ENCODE measurements at places on chromosomes 12 and 14.

GRCh38 chr12:85448548-85449139 is 168.6 kb downstream of the ALX1 start:
- DNase-seq, result no peak

DNA sequence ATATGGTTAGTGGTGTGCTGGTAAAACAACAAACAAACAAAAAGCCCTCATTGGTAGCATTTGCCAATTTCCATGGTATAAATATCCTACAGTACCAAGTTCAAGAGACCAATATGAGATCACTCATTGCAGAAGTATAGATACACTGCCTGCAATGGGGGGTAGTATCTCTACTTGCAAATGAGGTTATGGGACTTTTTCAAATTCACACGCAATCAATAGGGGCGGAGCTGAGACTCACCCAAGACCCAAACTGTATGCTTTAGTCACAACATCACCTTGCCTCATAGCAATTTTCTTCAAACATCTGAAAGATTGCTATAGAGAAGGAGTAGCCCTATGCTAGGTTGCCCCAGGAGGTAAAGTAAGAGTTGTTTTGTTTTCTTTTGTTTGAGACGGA is 93.7 kb downstream of the VCPKMT start:
- DNase-seq, result no peak

GRCh38 chr14:29805415-29806123 is 122.1 kb downstream of the PRKD1 start:
- DNase-seq, result no peak

DNA sequence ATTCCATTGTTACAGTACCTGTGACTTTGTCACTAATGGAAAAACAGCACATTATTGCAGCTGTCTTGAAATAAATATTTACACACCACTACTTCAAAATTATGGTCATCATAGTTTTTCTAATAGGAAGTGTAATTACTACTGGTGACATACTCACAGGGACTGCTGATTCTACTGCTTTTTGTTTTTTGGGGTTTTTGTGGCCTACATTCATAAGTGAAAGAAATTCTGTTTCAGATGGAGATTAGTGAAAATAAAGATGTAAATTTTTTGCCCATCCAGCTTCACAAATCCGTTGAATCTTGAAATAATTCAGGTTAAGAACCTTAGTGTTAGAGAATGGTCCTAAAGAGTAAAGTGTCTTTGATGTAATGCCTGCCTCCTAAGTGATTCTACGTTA is 17.5 kb downstream of the KNTC1 start:
- no peak for DNase-seq

DNA sequence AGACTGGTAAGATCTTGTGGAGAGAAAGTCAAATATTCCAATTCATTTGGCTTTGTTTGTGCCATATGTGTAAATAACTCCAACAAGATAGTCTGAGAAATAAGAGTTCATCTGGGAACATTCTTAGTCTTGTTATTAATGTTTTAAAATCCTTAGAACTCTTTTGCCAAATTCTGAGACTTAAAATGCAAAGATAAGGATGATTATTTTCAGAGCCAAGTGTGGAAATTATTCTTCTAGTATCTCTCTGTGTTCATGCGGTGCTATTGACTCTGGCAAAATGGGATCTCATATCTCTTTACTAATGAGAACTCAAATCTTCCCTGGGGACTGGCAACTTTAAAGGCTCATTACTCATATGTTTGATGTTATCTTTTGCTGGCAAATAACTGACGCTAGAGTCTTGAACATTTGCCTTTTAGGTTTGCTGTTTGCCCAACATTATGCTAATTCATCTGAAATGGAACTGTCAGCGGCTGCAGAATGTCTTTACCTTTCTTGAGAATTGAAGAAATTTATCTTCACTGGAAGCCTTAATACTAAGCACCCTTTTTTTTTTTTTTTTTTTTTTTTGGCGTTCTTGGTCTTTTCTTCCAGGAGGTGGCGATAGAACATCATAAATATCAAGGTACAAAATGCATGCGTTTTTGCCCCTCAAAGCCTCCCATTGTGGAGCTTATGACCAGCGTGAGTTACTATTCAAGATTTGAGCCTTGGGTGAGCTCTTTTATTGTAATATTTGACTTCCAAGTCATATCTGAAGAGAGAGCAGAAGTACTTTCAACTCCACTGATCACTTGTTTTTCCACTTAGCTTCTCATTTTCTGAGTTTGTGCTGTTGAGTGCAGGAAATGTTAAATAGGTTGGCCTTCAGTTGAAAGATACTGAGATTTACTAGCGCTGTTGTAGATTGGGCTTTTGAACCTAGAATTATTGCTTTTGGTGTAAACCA is 86.5 kb downstream of the CAND1 start:
- no peak for DNase-seq

DNA sequence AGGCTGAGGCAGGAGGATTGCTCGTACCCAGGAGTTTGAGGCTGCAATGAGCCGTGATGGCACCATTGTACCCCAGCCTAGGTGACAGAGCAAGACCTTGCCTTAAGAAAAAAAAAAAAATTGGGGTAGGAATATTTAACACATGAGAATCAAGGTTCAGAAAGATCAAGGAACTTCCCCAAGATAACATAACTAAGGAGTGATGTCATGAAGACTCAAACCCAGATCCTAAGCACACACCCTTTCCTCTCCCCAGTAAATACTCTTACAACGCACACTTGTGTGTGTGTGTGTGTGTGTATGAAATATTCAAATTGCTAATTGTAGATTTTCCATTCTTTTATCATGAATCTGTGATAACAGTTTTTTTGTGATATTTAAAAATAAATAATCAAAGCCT is 90.6 kb upstream of the NUDT4 start:
- no peak for DNase-seq

GRCh38 chr12:5388581-5389535 is 43.0 kb upstream of the NTF3 start:
- no peak for DNase-seq

DNA sequence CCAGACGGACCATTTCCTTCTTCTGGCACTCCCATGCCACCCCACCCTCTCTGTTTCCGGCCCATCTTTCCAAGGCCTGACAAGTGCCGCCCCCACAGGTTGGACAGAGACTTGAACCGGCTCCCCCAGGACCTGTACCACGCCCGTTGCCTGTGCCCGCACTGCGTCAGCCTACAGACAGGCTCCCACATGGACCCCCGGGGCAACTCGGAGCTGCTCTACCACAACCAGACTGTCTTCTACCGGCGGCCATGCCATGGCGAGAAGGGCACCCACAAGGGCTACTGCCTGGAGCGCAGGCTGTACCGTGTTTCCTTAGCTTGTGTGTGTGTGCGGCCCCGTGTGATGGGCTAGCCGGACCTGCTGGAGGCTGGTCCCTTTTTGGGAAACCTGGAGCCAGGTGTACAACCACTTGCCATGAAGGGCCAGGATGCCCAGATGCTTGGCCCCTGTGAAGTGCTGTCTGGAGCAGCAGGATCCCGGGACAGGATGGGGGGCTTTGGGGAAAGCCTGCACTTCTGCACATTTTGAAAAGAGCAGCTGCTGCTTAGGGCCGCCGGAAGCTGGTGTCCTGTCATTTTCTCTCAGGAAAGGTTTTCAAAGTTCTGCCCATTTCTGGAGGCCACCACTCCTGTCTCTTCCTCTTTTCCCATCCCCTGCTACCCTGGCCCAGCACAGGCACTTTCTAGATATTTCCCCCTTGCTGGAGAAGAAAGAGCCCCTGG is 1.2 kb upstream of the CMTM5 start:
- DNase-seq, result no peak

GRCh38 chr14:101503431-101504095 is 57.7 kb upstream of the DIO3 start:
- DNase-seq, result no peak

- no peak for DNase-seq
Observed at GRCh38 chr14:60933920-60934655, 46.8 kb downstream of the TRMT5 start.

- DNase-seq, result no peak
Observed at GRCh38 chr14:102779084-102779462, 1.8 kb downstream of the TRAF3 start.

- no peak for DNase-seq
Observed at GRCh38 chr12:94689646-94690036, 39.3 kb upstream of the TMCC3 start.

- no peak for DNase-seq
Observed at GRCh38 chr12:66678338-66679275, at the start of gene GRIP1. Gene GRIP1, minus strand, starts transcription at chr12:66679076. Its CDS starts 172 bp downstream, at chr12:66678904.

- DNase-seq, result no peak
Observed at GRCh38 chr14:101814934-101815333, 53.4 kb downstream of the PPP2R5C start.

DNA sequence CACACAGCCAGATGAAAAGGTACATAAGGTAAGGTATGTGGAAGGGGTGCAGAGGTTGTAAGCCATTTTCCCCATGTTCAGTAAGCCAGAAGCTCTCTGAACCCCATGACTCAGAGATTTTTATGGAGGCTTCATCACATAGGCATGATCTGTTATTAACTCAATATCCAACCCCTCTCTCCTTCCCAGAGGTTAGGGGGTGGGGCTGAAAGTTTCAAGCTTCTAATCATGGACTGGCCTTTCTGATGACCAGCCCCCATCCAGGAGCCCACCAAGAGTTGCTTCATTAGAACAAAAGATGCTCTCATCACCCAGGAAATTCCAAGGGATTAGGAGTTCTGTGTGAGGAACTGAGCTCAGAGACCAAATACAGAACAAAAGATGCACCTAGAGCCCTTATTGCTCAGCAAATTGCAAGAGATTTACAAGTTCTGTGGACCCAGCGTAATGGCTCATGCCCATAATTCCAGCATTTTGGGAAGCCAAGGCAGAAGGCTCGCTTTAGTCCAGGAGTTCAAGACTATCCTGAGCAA is 103.2 kb upstream of the DAAM1 start:
- no peak for DNase-seq

DNA sequence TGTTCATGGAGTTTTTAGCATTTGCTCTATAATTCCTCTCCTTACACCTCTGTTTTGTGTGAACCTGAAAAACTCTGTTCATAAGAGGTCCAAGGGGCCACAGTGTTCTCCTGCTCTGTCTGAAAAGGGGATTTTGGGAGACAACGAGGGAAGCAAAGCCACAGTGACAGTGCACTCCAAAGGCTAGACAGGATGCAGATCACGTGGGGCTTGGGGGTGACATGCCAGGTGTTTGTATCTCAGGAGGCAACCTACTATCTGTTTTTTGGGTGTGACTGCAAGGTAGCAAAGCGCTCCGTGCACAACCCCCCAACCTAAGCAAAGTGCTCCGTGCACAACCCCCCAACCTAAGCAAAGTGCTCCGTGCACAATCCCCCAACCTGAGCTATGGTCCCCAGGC is 5.1 kb upstream of the CHD4 start:
- no peak for DNase-seq

GRCh38 chr12:14187002-14187401 is 178.5 kb upstream of the ATF7IP start:
- no peak for DNase-seq

DNA sequence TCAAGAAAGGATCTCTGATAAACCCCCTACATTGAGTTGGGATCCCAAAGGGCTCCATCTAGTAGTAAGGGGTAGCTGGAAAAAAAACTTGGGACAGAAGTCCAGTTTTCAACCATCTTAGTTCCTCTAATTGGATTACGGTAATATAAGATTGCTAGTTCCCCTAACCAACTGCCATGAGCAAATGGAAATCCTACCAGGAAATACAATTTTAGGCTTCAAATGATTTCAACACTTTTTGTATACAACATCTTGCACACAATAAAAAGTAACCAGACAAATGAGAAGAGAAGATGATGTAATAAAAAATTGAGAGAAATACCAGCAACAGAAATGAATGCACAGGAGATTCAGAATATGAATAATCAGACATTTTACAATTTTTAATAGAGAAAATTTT is 73.0 kb downstream of the TSHR start:
- no peak for DNase-seq

- no peak for DNase-seq
Observed at GRCh38 chr12:123468786-123469185, 10.8 kb downstream of the SNRNP35 start.

- DNase-seq, result no peak
Observed at GRCh38 chr14:85453401-85454225, 76.3 kb upstream of the FLRT2 start.

DNA sequence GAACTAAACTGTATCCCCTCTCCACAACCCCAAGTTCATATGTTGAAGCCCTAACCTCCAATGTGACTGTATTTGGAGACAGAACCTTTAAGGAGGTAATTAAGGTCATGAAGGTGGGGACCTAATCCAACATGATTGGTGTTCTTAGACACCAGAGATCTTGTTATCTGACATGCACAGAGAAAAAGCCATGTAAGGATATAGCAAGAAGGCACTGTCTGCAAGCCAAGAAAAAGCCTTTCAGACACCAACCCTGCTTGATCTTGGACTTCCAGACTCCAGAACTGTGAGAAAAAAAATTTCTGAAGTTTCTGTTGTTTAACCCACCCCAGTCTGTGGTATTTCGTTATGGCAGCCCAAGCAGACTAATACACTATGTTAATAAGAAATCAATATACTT is 62.2 kb upstream of the CFL2 start:
- no peak for DNase-seq

DNA sequence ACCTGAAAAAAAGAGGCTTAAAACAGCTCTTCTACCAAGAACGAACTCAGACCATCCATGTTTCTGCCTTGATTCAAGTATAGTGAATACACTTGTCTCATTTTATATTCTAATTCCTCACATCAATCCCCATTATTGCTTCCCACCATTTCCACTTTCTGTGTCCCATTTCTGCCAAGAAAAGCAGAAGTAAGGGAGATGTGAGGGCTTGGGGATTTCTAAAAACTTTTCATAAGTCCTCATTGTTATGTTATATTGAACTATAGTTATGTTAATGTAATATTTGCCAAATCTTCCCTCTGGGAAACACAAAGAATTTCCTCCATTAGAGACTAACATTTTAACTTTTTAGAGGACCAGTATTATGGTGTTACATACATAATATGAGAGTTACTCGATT is 48.2 kb upstream of the PSMA6 start:
- DNase-seq, result no peak

DNA sequence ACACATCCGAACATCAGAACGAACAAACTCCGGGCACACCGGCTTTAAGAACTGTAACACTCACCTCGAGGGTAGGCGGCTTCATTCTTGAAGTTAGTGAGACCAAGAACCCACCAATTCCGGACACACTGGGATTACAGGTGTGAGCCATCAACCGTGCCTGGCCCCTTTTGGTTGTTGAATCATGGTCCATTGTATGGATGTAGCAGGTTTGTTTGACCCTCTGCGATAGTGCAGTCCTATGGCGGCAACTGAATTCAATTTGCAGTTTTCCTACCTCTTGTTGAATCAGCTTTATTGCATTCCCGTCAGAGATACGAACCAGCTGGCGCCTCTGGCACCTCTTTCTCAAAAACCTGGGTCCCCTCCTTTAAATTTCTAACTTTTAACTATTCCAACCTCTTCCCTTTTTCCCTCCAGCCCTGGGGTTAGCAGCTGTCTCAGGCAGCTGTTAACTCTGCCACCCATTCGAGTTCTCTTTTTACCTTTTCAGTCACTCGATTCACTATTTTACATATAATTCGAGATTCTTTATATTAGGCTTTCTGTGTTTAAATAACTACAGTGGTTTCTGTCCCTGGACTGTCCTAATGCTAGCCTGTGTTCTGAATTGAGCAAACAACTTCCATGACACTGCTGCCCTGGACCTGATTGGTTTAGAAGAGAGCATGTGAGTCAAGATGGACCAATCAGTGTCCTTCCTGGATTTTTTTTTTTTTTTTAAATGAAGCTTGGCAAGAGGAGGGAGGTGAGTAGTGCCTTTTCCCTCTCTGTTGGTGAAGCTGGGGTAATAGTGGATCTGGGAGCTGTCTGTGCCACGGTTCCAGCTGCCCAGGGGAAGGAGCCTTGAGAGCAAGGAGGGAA is 261.5 kb downstream of the PCNX1 start:
- DNase-seq, result no peak
